ENCODE measurements at places on chromosomes 4 and X.
A peak's percentile ranks its signal among the peaks of the same experiment; 100 is the strongest.

GRCh38 chrX:22121161-22121560, 89.0 kb downstream of the PHEX start:
- no peak for DNase-seq

GRCh38 chrX:114976292-114976691, 41.1 kb downstream of the IL13RA2 start:
- DNase-seq = no peak

- DNase-seq = no peak
Observed at GRCh38 chr4:5052204-5052702, 973 bp downstream of the STK32B start.

DNA sequence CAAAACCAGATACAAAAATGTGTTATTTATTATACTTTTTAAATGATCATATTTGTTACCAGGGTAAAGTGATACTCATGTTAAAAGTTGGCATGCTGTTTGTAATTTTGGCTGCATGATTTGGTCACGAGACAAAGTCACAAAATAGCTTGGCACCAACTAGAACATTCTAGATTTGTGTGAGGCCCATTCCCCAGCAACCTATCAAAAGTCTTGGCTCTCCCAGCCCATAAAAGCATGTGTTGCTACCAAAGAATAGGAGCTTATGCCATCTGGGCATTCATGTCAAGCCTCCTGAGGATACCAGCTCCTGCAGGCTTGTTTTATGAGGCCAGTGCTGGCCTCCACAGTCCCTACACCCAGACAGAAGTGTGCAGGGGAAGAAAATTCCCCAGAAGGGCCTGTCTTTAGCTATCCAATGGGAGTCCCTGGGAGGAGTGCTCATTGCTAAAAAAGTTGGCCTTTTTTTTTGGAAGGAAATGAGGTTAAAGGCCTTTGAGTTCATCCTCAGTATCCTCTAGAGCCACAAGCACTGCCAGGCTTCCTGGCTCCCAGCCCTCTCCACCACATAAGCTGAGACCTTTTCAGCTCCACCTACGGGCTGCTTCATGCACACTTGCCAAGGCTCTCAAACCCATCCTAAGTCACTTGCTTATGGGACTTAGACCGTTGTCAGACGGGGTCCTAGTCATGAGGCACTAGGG, 211.9 kb upstream of the EOLA2 start:
- no peak for DNase-seq

- no peak for DNase-seq
Observed at GRCh38 chr4:92789741-92790140, 486.0 kb downstream of the GRID2 start.

GRCh38 chr4:10032625-10033024, 11.3 kb upstream of the SLC2A9 start:
- no peak for DNase-seq

DNA sequence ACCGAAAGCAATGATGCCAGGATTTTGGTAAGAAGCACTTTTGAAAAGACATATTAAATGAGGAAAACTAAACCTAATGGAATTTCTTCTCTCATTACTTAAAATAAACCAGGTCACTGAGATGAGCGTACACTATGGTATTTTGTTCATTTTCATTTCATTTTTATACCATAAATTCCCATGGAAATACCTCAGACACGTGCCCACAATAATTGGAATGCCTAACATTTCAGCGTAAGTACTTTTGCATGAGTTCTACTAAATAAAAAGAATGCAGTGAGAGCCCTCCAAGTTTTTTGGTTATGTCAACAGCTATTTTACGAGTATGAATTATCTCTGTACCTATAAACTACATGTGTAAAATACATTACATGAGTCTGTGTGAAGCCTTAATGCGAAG, 3.2 kb downstream of the CAMK2D start:
- DNase-seq = no peak

DNA sequence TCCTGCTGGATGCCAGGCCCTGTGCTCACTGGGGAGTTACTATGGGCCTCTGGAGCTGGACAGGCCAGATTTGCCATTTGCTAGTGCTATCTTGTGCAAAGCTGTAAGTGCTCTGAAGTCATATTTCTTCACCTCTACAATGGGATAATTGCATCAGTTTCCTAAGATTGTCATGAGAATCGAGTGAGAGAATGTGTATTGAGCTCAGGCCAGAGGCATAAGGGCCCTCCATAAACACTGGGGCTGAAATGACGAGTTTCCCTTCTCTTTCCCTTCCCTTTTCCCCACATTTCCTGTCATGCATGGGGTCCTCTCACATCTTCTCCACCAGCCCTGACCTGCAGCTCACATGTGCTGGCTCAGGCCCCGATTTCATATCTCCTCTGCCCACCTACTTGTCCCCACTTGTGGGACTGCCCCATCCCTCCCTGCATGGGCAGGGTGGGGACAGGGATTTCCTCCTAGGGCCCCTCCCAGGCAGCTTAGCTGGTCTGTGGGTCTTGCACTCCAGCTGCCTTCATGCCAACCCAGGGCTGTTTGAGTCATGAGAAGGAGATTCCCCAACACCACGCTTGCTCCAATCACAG, 358.8 kb downstream of the MID1IP1 start:
- DNase-seq = no peak

DNA sequence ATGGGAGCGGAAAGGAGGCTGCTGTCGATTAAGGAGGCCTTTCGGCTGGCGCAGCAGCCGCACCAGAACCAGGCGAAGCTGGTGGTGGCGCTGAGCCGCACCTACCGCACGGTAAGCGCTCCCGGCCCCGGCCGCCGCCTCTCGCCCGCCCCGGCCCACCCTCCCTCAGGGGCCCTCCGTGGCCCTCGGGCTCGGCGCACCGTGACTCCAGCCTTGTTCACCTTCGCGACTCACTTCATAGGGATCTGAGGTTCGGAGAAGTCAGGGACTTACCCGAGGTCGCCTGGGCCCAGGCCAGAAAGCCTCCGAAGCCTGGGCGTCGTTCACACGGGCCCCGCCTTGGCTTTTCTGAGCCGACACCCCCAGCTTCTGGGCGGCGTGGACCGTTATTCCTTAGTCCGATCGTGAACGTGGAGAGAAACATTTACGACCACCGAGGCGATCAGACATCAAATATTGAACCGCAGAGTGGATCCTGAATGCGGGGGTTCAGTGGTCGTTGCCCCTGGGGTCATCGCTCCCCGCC, 362 bp downstream of the NCAPG start:
- no peak for DNase-seq

DNA sequence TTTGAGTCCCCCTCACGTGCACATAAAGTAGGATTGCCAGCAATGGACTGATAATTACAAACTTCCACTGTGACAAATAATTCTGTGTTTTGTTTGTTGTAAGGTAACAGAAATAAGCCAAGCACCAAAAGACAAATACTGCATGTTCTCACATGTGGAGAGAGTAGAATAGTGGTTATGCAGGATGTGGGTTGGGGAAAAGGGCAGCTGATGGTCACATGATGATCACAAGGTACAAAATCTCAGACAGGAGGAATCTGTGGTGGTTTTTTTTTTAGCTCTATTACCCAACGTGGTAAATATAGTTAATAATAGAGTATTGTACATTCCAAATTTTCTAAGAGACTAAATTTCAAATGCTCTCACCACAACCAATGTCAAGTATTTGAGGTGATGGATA, 182.3 kb downstream of the BANK1 start:
- DNase-seq = no peak

DNA sequence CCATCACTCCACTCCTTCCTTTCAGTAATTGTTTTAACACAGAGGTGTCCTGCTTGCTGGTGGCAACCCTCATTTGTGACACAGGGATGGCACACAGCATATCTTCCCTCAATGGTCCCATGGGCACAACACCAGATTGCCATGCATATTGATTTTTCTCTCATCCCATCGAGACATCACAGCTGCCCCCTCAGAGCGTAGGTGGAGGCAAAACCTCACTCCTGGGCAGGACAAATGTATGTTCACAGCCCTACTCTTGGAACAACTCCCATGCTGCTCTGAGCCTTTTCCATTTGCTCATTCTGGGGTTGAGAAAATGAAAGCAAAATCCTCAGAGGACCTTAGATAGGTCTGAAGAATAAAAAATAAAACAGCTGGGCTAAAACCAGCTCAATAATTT, 172.2 kb downstream of the GABRB1 start:
- DNase-seq = peak; percentile 48

DNA sequence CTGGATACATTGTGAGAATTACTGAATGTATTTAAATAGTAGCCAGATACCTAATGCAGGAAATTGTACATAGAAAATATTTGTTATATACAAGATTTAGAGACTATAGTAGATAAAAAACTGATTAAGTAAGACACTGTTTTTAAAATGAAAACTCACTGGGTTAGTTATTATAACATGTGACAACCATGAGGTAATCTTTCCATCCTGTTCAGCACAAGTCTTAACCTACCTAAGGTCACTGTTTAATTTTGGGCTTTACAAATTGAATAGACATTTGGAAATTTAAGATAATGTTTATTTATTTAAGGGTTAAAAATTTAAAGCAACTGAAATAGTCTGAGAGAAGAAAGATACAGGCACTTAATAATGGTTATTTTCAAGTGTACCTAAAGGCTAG, 102.1 kb downstream of the STIM2 start:
- DNase-seq = no peak

GRCh38 chr4:70298051-70298450, 36.7 kb upstream of the CABS1 start:
- no peak for DNase-seq

DNA sequence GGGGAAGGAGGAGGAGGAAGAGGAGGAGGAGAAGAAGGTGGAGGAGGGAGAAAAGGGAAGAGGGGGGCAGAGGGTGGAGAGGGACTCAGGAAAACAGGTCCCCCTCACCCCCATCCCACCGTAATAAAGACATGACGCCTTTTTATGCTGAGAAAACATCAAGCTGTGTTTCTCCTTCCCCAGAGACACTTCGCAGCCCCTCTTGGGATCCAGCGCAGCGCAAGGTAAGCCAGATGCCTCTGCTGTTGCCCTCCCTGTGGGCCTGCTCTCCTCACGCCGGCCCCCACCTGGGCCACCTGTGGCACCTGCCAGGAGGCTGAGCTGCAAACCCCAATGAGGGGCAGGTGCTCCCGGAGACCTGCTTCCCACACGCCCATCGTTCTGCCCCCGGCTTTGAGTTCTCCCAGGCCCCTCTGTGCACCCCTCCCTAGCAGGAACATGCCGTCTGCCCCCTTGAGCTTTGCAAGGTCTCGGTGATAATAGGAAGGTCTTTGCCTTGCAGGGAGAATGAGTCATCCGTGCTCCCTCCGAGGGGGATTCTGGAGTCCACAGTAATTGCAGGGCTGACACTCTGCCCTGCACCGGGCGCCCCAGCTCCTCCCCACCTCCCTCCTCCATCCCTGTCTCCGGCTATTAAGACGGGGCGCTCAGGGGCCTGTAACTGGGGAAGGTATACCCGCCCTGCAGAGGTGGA, 45.3 kb upstream of the SHOX start:
- no peak for DNase-seq

DNA sequence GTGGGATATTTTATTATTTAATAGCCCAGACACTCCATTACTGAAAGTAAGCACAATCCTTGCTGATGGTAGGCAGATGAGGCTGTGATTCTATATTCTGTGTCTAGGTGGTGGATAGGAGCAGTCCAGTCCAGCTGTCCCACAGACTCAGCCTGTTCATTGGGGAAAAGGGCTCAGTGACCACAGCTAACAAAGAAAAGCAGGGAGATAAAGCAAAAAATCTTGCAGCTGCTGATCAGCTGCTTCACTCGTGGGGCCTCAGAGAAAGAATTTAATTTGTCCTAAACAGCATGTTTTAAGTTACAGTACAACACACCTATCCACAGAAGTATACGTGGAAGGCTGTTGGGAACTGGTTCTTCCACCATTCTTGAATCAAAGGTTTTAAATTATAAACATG, 40.7 kb upstream of the ANK2 start:
- DNase-seq = no peak

- DNase-seq = no peak
Observed at GRCh38 chrX:74451450-74452198, 30.3 kb downstream of the SLC16A2 start.

All from anterior cingulate cortex (tissue), 58 donors.